ENCODE measurements at places on chromosomes 16 and 17. TPM values are rescaled to one million over a fixed set of nuclear protein-coding genes. Genes with fewer than 3 reads are reported as not detected.

Gene GRAP
- total RNA-seq: 2.0 TPM

GRCh38 chr16:13391337-13391736 is 489.9 kb downstream of the SHISA9 start:
- DNase-seq: no peak

DNA sequence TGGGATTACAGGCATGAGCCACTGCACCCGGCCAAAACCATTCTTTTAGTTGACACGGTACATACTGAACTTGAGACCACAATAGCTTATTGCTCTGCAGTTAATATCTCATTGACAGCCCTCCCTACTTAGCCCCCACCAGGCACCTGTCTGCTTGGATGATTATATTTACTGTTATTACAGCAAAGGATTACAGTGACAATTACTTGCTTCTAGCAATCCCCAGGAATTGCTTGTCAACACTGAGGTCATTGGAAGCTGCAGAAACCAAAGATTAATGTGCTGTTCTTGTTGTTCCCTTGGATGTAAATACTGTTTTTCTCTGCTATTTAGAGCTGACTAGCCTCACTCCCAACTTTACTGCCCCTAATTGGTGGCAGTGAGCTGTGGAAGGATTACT is 211.2 kb downstream of the LGALS9B start:
- DNase-seq: no peak

DNA sequence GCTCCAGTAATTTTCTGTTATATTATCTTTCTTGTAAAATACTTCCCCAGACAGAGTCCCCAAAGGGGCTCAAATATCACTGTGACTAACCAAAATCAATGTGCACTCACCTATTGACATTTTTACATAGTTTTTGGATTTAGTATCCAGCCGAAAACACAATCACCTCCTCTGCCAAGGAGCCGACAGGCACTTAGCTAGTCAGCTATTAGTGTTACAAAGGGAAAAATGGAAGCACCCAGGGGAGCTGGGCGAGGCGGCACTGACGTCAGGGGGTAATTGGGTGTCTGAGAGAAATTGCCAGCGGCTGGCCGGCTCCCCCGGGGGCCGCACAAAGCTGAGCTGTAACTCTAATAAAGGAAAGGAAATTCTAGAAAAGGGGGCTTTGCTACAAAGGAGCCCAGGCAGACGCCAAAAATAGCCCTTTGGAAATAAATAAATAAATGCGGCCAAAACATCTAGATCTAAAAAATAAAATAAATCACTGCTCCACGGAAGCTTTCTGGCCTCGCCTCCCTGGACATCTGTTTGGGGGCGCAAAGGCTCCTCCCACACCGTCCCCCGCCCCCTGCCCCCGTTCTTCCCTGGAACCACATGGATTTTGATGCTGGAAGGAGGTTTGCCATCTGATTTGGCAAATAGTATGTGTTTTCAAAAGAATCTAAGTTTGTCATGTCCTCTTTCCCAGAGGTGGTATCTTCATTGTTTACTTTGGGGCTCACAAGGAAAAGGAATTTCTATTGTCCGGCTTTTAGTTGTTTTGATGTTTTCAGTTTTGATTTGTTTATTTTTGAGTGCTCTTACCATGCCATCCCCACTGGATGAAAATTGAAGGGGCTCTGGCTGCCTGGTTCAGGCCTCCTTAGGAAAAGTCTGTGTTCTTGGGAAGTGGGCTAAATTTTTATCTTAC is 156.7 kb downstream of the ZNF423 start:
- peak; percentile 64 for DNase-seq

DNA sequence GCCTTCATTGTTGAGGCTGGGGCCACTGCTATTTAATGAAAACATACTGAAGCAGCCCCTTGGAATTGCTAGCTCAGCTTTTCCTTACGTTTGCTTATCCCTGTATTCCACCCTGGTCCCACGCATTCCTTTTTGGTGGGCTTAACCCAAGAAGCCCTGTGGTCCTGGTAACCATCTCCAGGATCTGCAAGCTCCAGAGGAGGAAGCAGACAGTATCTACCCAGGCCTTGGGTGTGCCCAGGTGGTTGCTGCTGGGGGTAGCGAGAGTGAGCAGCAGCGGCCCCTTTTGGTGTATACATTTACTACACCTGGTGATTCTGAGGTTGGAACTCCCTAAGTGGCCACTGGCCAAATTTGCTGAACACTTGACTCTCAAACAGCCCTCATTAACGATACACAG is 97.7 kb downstream of the CBLN1 start:
- DNase-seq: peak; percentile 14

- DNase-seq: no peak
These were observed 4.8 kb upstream of the NGFR start for GRCh38 chr17:49490276-49490675.

- DNase-seq: no peak
These were observed 22.1 kb downstream of the SOX8 start for GRCh38 chr16:1003391-1004347.

Data from stomach (tissue), 19 donors.